SK-N-DZ (cell line): ENCODE measurements at places on chromosomes 13 and 19.

- no peak for DNase-seq
Observed at GRCh38 chr13:78460176-78460575, 143.2 kb downstream of the POU4F1 start.

- peak; percentile 68 for DNase-seq
Observed at GRCh38 chr19:33406521-33407139, 33.1 kb downstream of the CEBPG start.

GRCh38 chr19:12828494-12828893, 5.9 kb downstream of the RTBDN start:
- peak; percentile 76 for DNase-seq

- DNase-seq: no peak
Observed at GRCh38 chr13:51556740-51557139, 27.5 kb upstream of the WDFY2 start.

DNA sequence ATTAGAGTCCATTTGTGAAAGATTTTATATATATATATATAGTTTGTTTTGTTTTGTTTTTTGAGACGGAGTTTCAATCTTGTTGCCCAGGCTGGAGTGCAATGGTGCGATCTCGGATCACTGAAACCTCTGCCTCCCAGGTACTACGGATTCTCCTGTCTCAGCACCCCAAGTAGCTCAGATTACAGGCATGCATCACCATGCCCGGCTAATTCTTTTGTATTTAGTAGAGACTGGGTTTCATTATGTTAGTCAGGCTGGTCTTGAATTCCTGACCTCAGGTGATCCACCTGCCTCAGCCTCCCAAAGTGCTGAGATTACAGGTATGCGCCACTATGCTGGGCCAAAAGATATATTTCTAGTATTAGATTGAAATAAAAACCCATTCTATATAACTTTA, 4.0 kb upstream of the ZNF701 start:
- DNase-seq: no peak

DNA sequence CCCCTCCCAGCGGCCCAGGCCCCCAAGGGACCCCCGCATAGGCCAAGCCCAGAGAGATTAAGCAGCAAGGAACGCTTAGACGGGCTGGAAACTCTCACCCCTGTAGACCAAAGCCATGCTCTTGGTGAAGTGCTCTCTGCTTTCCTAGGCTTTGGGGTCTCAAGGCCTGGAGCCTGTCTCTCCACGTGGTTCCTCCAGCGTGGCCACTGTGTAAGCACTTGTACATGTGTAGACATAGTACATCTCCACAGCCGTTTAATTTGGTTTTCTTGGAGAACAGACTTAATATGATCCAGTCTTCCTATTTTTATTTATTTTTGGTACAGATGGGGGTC, 1.1 kb downstream of the NUDT19 start:
- no peak for DNase-seq

- DNase-seq: no peak
Observed at GRCh38 chr19:10780368-10780767, 55.6 kb downstream of the TMED1 start.

DNA sequence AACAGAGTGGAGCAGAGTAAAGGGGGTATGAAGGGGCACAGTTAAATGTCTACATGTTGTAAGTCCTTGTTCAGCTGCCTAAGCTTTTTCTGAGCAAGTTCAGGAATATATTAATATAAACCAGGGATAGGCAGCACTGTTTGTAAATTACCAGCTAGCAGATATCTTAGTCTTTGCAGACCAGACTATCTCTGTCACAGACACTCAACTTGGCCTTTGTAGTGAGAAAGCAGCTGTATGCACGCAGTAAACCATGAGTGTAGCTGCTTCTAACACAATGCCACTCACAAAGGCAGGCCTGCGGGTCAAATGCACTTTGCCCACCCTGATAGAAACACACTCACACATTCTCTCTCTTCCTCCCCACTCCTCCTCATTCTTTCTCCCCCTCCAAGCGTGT, 1016.9 kb downstream of the UQCRFS1 start:
- DNase-seq: no peak

- DNase-seq: peak; percentile 75
Observed at GRCh38 chr19:49546825-49547565, 19.2 kb downstream of the RCN3 start.

DNA sequence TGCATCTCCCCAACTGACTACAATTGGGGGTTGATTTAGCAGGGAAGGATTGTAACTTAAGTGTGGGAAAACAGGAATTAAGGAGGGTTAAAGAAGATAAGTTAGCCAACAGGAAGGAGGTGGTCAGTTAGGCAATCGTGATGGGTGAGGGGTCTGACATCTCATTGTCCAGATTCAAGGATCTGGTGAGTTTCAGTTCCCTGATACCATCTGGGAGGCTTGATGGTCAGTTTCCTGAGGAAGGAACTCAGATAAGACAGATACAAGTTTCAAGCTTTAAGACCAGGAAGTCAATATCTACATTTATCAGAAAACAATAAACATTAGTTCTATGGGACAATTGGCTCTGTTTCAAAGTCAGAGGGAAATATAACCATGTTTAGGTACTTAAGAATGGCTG, 601.8 kb downstream of the SLITRK6 start:
- DNase-seq: no peak

DNA sequence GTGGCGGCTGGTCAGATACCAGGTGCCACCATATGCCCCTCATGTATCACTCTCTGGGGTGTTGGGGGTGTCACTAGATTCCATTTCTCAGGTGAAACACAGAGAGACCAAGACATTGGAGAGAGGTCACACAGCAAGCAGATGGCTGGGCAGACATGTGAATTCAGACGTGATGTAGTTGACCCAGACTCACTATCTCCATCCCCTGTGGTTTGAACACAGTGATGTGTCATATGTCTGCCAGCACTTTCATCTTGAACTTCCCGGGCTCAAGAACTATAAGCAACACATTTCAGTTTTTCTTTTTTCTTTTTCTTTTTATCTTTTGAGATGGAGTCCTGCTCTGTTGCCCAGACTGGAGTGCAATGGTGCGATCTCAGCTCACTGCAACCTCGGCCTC, 16.1 kb upstream of the UPF1 start:
- no peak for DNase-seq

GRCh38 chr13:23778879-23779278, 110.3 kb downstream of the MIPEP start:
- DNase-seq: no peak

DNA sequence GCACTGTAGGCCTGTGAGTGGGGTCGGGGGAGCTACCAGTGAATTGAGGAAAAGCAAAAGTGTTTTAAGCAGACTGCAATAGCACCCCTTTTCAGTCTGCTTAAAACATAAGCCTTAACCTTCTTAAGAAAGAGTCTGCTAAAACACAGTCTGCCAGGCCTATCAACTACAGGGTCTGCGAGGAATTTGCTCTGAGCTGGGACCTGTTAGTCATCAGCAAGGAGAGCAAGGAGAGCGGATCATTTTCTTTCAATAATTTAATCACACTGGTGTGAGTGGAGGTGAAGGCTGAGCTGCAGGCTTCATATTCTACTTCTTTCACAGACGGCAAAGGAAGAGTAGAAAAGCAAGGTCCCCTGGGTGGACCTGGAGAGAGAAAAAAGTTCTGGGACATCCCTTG, 342.7 kb downstream of the ENOX1 start:
- DNase-seq: peak; percentile 70

GRCh38 chr13:104460554-104460953, 1394.3 kb upstream of the SLC10A2 start:
- no peak for DNase-seq

DNA sequence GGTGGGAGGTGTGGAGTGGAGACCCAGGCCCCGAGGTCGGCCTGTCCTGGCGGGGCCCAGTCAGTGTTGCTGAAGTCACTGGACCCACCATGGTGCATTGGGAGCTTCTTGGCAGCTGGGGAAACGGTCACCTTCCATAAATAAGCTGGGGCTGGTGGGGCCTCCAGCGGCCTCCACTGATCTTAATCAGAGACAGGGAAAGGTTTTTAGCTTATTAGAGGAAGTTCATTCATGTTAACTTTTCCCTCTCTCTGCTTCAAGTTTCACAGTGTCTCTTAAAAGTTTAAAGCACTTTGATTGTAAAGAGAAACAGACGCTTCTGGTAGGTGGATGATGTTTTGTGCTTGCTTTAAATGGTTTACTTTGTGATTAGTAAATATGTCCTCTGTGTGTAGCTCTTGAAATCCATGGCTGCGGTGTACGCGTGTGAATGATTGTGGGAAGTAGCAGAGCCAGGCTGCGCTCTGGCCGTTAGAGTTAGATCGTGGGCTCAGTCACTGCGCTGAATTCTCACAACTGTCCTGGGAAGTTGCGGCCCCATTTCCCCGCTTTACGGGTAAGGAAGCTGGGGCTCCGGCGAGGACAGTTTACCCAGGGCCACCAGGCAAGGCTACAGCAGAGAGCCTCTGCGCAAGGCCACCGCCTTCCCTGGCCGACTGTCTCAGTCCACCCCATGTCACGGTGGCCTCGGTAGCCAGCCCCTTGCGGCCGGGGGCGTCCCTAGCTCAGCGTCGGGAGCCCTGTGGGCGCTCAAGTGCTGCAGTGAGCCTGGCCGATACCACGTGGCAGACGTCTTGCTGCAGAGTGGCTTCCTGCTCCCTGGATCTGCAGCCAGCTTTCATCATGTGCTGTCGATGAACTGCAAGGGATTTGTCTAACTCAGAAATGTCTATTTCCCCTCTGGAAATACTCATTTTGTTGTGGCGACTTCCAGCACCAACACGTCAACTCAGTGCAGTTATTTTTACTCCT, 16.5 kb upstream of the NDUFS7 start:
- no peak for DNase-seq

GRCh38 chr19:12949363-12950283, 4.0 kb downstream of the RAD23A start:
- no peak for DNase-seq

DNA sequence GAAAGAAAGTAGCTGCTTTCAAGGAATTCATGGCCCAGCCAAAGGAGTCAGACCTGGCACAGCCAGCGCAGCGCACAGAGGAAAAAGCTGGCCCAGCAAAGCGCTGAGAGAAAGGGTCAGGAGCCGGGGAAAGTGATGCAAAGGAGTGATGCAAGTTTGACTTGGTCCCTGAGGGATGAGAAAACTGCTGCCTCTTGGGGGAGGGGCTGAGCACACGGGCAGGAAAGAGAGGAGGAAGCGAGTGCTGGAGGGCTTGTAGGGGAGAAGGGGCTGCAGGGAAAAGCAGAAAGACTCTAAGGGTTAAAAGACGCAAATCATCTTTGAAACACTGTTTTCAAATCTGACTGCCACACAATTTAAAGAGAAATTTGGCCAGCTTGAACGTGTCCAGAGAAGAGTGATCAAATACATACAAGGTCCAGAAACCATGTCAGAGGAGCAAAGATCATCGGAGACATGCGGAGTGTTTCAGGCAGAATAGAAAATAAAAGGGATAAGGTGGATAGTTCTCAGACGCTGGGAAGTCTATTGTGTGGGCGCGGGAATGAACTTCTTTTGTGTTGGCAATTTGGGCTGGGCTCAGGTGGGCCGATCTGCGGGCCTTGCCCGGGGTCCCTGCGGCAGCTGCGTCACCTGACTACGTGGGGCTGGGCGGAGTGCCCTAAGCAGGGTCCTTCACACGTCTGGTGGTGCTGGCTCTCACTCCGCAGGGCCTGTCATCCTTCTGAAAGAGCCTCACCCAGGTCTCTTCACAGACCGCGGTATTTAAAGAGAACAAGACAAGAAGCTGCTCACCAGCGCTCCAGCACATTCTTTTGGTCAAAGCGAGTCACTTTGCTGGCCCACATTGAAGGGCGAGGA, 18.1 kb downstream of the N4BP2L1 start:
- DNase-seq: peak; percentile 12

DNA sequence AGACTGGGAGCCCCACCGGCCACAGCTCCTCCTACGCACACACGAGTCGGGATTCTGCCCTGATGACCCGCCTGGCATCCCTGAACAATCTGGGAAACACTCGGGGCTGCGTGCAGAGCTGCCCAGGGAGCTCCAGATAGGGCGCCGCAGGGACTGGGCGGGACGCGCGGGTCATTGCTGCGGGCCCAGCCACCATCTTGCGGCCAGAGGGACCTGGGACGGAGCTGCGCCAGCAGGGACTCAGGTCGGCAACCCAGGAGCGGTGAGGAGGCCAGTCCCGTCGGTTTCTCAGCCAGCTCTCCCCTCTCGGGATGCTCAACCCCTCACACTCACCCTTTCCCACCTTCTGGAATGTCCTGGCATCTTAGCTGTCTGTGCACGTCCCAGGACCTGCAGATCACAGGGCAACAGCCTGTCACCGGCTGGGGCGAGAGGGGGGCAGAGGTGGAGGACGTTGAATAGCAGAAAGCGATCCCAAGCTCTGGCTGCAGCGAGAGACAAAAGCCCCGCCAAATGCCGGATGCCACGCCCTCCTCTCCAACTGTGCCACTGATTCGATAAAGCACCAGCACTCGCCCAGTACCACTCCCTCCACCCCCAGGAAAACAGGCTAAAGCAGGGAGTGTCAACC, 20.4 kb upstream of the ZNF91 start:
- peak; percentile 84 for DNase-seq

GRCh38 chr19:45793178-45793564, 526 bp upstream of the DMWD start:
- no peak for DNase-seq

DNA sequence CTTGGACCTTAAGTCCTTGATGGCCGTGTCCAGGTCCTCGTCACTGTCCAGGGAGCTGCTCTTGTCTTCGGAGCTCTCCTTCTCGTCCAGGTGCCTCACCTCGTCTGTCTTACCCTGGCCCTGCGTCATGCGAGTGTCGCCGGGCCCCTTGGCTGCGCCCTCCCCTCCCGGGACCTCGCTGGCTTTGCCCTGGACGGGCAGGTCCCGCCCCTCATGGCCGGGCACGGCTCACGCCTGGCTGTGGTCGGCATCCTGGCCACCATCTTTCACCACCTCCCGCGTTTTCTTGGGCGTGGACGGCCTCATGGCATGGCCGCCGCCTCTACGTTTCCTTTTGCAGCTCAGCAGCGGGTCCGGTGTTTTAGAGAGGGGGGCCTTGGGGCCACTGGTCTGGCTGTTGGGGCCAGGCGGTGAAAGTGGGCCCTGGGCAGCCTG, 14.8 kb downstream of the RB1 start:
- DNase-seq: no peak

GRCh38 chr19:2949939-2950285, 5.1 kb upstream of the ZNF77 start:
- peak; percentile 53 for DNase-seq

DNA sequence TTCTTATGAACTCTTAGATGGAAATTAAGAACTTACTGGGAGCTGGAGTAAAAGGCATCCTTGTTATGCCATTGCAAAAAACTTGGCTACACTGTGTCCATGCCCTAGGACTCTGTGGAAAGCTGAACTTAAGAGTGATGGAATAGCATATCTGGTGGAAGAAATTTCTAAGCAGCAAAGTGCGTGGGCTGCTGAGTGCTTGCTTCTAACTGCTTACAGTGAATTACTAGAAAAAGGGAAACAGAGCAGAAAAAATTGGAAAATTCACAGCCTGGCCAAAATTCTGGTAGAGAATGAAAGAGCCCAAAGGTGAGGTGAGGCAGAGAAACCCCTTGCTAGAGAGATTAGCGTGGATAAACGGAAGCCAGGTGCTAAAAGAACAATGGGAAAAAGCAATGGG, 44.3 kb downstream of the ALOX5AP start:
- DNase-seq: no peak

- DNase-seq: no peak
Observed at GRCh38 chr13:41827507-41828213, 133.2 kb downstream of the VWA8 start.

DNA sequence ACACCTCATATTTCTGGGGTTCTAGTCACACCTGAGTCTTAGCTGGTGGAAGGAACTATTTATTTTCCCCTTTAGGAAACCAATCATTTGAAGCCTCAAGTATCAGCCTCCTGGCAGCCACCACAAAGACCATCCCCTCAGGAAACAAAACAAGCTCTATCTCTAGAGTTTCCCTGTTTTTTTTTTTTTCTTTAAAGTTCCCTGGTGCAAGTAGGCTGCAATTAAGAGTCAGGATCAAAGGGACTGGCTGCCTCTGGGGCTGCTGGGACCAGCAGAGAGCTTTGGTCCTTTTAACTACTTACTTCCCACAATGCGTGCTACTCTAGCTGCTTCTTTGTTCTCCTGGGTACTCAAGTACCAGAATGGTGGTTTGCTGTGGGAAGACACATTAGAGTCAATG, 11.4 kb downstream of the MBNL2 start:
- DNase-seq: no peak
